ENCODE measurements at places on chromosomes 7 and 10. TPM values are rescaled to one million over a fixed set of nuclear protein-coding genes. Genes with fewer than 3 reads are reported as not detected.

GRCh38 chr10:75048669-75049098 lies 62.8 kb upstream of the SAMD8 start:
- H3K4me1 ChIP-seq = peaks cover 4% of the 10 kb centered on the region
- H3K27me3 ChIP-seq = no peaks in the 10 kb centered on the region
- peak; percentile 15 for DNase-seq

DNA sequence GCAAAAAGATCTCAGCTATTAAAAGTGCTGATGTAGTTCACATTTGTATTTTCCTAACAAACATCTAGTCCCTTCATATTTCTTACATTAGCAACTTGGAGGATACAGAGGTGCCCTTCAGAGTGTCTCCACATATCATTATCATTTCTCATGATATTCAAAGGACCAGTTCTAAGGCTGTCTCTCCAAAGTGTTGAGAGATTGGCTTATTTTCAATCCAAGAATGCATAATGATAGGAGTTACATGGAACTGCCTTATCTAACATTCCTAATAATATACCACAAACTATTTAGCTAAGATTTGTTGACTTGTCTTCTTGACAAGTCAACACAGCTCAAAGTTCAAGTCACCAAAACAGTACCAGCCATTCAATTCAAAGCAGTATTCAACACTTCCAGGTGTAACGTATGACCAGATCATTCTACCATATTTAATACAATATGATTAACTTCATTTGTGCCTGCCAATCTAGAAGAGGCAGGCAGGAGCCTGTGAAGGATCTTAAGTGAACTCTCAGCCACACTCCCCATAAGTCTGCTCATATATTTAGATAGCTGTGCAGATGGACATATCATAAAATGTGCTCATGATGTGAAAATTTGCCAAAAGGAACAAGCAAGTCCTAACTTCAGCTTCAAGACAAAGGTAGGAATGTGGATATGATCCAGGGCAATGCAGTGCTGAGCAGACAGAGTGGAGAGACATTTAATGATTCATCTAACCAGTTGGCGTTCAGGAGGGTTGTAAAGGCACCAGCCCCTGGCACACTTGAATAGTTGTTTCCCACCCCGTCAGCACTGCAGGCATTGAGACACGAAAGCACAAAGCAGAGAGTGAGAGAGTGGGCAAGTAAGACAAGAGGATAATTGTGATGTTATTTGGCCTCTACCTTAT lies 108.3 kb downstream of the MTERF1 start:
- no peak for DNase-seq
- H3K27ac ChIP-seq = no peak overlapping the region
- no peaks in the 10 kb centered on the region for H3K4me1 ChIP-seq
- H3K4me3 ChIP-seq = no peak overlapping the region
- H3K27me3 ChIP-seq = no peaks in the 10 kb centered on the region

DNA sequence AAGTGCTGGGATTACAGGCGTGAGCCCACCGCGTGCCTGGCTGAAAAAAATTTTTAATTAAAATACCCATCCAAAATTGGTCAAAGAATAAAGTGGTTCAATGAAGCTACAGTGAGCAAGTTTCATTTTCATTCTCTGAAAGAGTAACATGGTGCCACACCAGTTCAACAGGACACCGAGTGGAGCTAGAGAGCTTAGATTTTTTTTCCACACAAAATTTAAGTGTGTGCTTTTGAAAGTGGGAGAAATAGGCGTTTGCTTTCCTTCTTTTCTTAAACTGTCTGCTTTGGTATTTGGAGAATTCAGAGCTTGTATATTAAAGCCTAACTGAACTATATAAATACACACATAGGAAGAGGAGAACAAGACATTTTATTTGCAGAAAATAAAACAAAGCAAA lies 43.4 kb downstream of the BPGM start:
- DNase-seq = peak; percentile 81
- H3K4me1 ChIP-seq = peaks cover 31% of the 10 kb centered on the region
- peak overlapping the region; percentile 70 for H3K27ac ChIP-seq
- no peak overlapping the region for H3K4me3 ChIP-seq
- no peaks in the 10 kb centered on the region for H3K27me3 ChIP-seq

GRCh38 chr10:80660266-80660665 lies 122.6 kb downstream of the SH2D4B start:
- no peak overlapping the region for H3K4me3 ChIP-seq
- no peak overlapping the region for H3K27ac ChIP-seq
- H3K27me3 ChIP-seq = no peaks in the 10 kb centered on the region
- no peak for DNase-seq

The PLAC9 gene
- total RNA-seq = 1.6 TPM

The ICA1 gene
- total RNA-seq = not detected

DNA sequence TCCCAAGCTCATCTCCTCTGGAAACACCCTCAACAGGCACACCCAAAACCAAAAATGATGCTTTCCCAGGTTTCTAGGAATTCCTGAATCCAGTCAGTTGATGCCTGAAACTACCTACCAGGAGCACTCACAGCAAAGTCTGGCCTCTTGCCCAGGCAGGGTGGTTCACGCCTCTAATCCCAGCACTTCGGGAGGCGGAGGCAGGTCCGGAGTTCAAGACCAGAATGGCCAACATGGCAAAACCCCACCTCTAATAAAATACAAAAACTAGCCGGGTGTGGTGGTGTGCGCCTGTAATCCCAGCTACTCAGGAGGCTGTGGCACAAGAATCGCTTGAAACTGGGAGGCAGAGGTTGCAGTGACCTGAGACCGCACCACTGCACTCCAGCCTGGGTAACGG lies 1.9 kb downstream of the MAD1L1 start:
- DNase-seq = no peak
- H3K36me3 ChIP-seq = peaks cover 28% of the 10 kb centered on the region
- no peak overlapping the region for H3K27ac ChIP-seq
- H3K4me1 ChIP-seq = peaks cover 3% of the 10 kb centered on the region
- H3K27me3 ChIP-seq = no peaks in the 10 kb centered on the region
- H3K4me3 ChIP-seq = no peak overlapping the region

DNA sequence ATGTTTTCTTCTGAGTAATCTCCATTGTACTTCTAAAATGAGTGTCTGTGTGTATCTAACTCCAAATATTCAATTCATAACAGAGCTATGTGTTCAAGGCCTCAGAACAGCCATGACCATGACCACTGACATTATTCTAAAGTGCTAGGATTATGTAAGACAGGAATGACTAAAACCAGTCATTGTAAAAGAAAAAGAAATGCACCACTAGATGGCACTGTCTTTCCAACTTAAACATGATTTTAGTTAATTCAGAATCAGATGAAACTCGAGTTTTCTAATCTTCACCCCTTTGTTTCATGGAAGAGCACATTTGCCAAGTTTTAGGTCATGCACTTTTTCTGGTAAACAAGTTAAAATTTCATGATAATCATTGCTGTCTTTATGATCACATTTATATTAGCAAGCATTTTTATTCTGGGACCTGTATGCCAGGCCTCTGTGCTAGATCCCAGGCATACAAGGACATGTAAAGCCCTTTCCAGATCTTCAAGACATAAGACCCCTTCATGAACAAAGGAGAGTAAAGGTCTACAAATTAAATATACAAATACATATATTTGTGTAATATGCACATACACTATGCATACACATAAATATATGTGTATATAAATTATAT lies 26.1 kb upstream of the RSU1 start:
- H3K27me3 ChIP-seq = no peaks in the 10 kb centered on the region
- no peak overlapping the region for H3K27ac ChIP-seq
- no peaks in the 10 kb centered on the region for H3K36me3 ChIP-seq
- H3K4me3 ChIP-seq = no peak overlapping the region
- peaks cover 6% of the 10 kb centered on the region for H3K4me1 ChIP-seq
- DNase-seq = peak; percentile 82

DNA sequence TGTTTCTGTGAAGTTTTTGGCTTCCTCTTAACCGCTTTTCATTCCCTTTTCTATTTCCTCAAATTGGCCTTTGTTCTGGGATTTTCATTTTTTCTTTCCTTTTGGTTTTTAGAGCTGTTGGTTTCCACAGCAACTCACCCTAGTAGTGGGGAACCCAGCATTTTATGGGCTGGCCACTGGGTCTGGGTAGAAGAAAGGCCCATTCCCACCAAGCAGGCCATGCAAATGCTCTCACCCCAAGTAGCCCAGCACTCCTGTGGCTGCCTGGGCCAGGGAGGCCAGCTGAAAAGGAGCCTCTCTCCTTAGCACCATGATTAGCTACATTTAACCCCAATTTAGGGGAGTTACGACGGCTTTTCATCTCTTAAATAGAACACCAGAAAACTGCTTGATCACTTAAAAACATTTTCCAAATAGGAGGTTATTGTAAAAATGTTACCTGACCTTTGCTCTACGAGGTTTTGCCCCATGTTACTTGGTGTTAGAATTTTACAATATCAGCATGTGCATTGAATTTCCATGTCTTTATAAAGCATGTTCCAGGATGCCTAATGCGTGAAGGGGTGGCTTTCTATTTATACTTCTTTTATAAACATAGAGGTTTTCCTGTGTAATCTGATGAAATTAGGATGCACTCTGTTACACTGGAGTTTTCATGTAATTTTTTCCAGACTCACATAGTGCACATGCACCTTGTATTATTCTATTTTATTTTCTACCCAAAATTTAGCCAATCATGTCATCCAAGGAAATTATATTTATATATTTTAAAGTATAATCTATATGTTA lies 75.4 kb downstream of the FAM171A1 start:
- no peak overlapping the region for H3K27ac ChIP-seq
- no peaks in the 10 kb centered on the region for H3K36me3 ChIP-seq
- no peak overlapping the region for H3K4me3 ChIP-seq
- H3K4me1 ChIP-seq = peaks cover 1% of the 10 kb centered on the region

DNA sequence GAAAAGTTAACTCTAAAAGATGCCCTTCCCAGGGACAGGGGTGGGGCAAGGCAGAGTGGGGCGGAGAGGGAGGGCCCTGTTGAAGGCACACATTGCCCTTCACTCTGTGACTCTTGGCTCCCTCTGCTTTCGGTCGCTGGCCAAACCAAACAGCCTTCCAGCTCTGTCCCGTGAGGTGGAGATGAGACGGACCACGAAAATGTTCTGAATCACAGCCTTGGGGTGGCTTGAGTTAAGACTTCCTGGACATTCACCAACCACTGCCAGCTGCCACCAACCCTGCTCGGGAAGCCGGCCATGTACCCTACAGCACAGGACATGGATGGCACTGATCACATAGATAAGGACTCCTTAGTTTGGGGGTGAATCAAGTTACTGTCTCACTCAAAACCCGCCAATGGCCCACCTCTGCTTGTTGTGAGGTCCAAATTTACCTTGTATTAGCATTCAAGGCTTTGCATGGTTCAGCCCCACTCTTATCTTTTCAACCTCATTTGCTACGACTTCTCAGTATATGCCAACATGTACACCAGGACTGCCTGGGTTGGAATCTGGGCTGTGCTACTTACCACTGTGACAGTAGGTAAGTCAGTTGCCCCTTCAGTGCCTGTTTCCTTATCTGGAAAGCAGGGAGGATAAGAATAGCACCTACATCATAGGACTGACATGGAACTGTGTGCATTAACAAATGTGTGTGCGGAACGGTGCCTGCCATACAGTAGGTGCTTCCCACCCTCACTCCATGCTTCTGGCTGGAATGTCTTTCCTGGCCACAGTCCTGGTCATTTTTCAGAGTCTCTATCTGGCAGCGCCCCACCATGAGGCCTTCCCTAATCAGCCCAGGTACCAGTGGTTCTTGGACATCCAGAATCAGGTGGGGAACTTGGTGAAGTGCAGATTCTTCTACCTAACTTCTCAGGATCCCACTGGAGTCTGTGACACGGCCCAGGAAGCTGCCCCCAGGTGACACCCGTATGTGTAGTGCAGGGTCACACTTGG lies 28.0 kb downstream of the ITPRIP start:
- peak overlapping the region; percentile 50 for H3K27ac ChIP-seq
- H3K4me1 ChIP-seq = peaks cover 21% of the 10 kb centered on the region
- H3K36me3 ChIP-seq = peaks cover 43% of the 10 kb centered on the region
- H3K4me3 ChIP-seq = no peak overlapping the region

The SPDYE6 gene
- not detected for total RNA-seq

GRCh38 chr7:41045556-41046123 lies 657.2 kb downstream of the INHBA start:
- no peak overlapping the region for H3K4me3 ChIP-seq
- no peak overlapping the region for H3K27ac ChIP-seq
- no peaks in the 10 kb centered on the region for H3K36me3 ChIP-seq
- H3K4me1 ChIP-seq = peaks cover 12% of the 10 kb centered on the region

The STAG3 gene
- 0.36 TPM for total RNA-seq

The GSDME gene
- total RNA-seq = 88.3 TPM

DNA sequence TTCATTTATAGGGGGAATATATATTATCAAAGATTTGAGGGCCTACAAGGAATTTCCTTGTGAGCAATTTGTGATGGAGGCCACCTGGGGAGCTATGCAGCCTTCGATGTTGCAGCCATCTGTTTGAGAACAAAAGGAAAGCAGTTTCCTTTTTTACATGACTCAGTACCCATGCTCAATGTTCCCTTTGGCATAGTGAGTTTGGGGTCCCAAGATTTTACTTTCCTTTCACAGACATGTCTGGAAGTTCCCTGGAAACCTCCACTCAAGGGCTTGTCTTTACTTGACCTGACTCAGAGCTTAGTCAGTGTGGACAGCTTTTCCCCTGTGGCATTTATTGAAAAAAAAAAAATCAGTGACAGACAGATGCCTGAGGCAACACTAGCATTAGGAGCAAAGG lies 73.5 kb upstream of the VIPR2 start:
- H3K4me1 ChIP-seq = no peaks in the 10 kb centered on the region
- H3K27ac ChIP-seq = no peak overlapping the region
- no peak overlapping the region for H3K4me3 ChIP-seq
